Vagina (tissue), 2 donors: ENCODE measurements at places on chromosomes 2 and 18. TPM values are rescaled to one million over a fixed set of nuclear protein-coding genes. Genes with fewer than 3 reads are reported as not detected.

DNA sequence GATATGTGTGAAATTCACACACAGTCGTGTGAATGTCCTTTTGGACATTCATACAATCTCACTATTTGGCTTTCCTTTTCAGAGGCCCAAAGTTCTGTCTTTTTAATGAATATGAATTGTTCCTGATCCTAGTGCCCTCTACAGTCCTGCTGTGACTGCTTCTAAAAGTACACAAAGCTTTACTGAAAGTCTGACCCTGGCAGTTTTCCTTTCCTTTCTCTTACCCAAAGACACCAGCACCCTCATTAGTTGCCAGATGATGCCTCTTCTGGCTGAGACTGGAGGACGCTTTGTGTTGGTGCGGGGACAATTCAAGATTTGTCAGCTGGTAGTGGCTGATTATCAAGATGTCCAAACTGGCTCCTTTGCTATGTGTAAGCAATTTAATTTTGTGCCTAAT is 81.8 kb upstream of the CDCA7 start:
- DNase-seq: no peak

ZNF516 gene
- 46.4 TPM for total RNA-seq

SPDYA gene
- total RNA-seq: 5.2 TPM

GRCh38 chr2:145258903-145259579 is 739.1 kb upstream of the ZEB2 start:
- DNase-seq: no peak

- no peak for DNase-seq
These were observed 223.7 kb downstream of the SLC4A3 start for GRCh38 chr2:219851169-219851568.

- no peak for DNase-seq
These were observed 50.5 kb downstream of the GAREM1 start for GRCh38 chr18:32420084-32420750.

DNA sequence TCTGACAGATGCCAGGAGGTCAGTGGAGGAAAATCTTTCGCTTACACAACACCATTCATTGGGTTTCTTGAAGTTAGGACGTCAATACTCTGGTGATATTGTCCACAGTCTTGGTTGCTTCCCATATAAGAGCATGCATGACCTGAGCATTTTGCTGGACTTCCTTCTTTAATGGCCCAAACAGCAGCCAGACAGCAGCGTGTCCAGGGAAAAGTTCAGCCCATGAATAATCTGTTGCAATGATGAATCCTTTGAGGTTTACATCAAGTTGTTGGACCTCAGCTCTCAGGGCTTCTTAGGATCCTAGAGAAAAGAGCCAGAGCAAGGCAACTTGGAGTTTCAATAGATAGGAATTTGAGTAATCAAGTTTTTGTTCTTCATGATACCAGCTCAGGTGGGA is 155.6 kb upstream of the MGAT5 start:
- DNase-seq: no peak

RGPD8 gene
- 26.3 TPM for total RNA-seq

DNA sequence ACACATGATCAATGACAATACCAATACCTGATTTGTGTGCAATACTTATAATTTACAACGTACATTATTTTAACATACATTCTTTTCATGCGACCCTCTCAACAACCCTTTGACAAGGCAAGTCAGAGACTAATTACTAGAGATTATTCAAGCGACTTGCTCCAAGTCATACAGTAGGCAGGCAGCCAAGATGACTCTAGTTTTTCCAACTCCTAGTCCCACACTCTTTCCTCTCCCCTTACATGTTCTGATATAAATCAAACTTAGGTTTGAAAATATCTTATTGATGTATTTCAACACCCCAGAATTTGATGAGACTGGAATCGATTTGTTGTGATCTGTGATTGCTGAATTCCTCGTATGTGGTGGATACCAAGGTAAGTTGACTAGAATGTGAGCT is 8.0 kb upstream of the CYP27C1 start:
- DNase-seq: no peak

DNA sequence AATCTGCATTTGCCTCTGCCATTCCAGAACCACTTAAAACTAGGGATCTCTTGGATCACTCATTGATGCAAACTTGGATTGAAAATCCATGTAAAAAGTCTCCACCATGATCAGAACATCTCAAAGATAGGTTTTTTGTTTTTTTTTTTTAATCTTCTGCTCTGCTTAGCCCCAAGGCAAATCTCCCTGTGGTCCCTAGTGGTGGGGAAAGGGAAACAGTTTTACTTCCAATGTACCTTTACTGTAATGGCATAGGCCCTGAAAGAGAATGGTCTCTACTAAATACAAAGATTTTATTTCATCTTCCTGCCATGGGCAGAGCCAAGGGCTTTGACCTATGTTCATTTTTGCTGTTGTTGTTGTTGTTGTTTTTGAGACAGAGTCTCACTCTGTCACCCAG is 78.4 kb downstream of the KANSL1L start:
- DNase-seq: no peak

ADCYAP1 gene
- 2.2 TPM for total RNA-seq

DNA sequence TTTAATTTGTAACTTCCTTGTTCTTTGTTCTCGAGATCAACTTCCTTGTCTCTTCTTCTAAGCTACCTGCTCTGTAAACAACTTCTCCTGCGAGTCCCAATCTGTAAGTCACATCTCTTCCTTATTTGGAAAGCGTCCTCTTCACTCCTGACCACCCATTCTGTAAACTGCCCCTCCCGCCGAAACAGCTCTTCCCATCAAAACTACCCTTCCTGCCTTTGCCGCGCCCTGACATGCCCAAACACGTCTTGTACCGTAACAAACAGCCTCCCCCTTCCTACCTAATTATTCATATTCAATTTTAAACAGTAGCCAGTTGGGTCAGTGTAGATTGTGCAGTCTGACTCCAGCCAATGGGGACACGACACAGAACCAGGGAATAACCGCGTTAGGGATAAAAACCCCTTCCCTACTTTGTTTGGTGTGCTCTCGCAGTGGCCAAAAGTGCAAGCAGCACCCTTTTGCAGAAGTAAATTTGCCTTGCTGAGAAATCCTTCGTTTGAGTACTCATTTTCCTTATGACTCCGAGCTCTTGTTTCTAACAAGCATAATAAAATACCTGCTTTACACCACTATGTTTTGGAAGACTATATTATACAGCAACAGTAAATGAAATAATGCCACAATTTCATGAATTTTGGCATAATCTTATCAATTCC is 39.8 kb downstream of the PIAS2 start:
- DNase-seq: no peak

DNA sequence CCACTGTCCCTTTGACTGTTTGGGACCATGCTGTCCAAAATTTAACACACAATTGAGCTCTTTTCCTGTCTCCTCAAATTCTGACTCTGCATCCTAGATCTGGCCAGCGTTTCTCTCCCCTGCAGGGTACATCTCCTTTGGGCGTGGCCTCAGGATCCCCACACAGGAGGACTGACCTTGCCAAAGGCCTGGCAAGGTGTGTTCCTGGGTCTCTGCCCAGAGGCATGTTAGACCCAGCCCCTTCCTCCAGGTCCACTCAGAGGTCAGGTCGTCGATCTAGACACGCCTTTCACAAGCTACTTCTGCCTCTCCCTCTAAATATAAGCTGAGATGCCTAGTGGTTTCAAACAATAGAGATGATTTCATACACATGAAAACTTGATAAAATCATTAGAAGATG is 45.4 kb upstream of the SMIM21 start:
- DNase-seq: no peak

DNA sequence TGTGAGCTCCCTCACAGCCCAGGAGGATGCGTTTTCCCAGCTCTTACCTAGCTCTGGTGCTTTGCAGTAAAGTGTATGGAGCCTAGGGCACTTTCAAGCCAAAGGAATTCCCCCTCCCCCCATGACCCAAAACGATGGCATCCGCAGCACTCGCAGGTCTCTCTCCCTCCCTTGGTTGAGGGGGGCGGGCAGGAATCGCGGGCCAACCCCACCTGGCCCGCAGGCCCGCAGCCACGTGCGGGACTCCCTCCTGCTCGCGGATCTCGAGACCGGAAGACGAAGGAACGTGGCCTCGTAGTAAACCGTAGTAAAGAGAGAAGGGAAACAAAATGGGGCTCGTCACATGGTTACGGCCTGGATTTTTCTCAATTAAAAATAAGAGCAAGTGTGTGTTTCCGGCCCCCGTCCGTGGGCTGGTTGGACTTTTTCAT is 8.5 kb downstream of the IRS1 start:
- peak; percentile 90 for DNase-seq

AUP1 gene
- 124 TPM for total RNA-seq

DNA sequence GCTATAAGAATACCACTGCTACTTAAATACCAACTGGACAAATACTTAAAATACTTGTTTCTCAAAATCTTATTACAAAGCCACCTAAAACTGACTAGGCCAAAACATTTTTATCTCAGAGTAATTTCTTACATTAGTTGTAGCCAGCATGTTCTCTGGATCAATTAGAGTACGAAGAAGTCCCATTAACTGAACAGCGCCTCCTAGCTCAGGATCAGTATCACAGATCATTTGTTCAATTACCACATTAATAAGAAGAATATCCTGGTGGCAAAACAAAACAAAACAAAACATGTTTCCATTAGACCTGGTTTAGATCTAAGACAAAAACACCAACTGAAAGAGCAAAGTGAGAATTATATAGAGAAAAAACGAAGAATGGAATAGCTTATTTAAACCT is 36.0 kb downstream of the PPP4R3B start:
- no peak for DNase-seq

DNA sequence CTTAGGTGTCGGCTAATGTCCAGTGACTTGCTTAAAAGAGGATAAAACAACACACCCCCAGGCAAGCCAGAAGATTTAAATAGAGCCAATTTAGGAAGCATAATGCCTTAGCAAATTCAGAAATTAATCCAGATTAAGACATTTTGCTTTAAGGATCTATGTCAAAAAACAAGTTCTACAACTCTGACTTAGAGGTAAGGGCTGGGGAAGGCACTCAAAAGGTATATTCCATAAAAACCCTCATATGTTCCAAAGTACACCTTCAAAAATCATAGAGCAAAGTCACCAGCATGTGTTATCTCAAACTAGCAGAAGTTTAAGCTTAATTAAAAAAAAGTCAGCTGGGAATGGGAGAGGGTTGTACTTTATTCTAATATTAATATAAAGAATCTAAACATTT is 206.4 kb downstream of the NOL4 start:
- DNase-seq: no peak

GRCh38 chr2:217370391-217370790 is 510.5 kb upstream of the TNP1 start:
- DNase-seq: no peak

GBX2 gene
- total RNA-seq: not detected

DNA sequence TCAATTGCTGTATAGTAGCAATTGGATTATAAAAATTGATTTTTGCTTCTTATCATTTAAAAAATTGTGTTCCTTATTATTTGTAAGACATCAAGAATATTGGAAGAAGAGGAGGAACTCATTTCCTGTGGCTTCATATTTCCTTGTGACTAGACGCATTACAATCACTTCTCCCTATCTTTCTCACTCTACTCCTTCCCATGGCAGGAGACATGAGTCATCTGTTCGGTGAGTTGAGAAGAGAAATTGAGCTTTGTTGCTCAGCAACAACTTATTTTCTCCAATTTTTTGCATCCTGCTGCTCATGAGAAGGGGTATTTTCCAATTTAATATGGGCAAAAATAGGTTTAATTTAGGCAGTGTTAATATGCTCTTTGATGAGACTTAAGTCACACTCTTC is 1783.9 kb downstream of the SUCLG1 start:
- no peak for DNase-seq

GRCh38 chr2:191912764-191913163 is 65.9 kb upstream of the CAVIN2 start:
- no peak for DNase-seq

DNA sequence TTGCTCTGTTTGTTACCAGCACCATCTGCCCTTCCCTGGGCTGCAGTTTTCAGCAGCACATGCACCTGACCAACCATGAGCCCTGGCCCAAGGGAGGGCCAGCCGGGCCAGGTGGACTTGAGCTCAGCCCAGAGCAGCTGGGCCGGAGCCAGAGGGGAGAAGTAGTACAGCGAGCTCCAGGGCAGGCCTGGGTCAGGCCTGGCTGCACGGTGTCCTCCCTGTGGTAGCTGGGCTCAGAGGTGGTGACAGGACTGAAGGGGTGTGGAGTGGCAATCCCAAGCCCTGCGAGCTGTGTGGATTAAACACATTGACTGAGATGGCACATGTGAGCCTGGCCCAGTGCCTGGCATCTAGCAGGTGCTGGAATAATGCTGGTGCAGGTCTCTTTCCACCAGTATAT is 222.2 kb downstream of the GLI2 start:
- no peak for DNase-seq

DNA sequence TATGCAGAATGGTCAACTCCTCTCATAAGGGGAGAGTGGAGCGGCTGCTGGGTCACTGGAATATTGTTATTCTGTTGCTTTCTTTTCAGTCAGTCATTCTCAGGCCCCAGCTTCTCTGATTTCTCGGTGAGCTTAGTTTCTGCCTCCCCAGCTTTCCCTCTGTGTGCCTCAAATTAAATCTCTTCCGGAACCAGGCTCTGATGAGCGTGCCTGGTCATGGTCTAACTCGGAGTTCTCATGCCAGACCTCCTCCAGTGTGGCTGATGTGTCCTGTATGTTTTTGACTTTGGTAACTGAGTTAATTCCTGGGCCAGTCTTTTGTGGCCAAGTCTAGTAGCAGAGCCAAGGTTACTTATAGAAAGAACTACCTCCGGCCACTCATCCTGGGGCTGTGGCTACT is 4.9 kb upstream of the STK11IP start:
- DNase-seq: no peak

PRSS56 gene
- not detected for total RNA-seq

DNA sequence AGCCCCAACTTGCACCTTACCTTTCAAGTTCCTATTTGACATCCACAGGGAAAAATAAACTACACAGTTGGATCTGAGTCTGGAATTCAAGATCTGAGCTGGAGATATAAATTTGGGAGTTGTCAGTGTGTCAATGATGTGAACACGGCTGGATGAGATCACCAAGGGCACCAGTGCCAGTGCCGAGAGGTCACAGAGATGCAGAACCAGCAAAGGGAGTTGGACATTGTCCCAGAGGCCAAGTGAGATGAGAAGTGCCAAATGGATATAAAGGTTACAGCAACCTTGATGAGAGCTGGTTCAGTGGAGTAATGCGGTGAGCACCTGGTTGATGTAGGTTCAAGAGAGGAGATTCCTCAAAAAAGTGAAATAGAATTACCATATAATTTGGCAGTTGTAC is 24.8 kb downstream of the LRRFIP1 start:
- no peak for DNase-seq

GRCh38 chr2:210859314-210859713 is 302.9 kb downstream of the CPS1 start:
- DNase-seq: no peak

GRCh38 chr2:201579536-201579935 is 63.8 kb downstream of the TMEM237 start:
- DNase-seq: no peak

- DNase-seq: no peak
These were observed 86.8 kb downstream of the ALK start for GRCh38 chr2:29834624-29835023.

ICA1L gene
- 21.6 TPM for total RNA-seq
